Stimulated activated CD4-positive, alpha-beta T cell treated with anti-CD3 and anti-CD28 coated beads, Interleukin-2, amount 100 ng/mL, for 24 hours (primary cell): ENCODE measurements at places on chromosomes 2 and 18.
A peak's percentile ranks its signal among the peaks of the same experiment; 100 is the strongest.

DNA sequence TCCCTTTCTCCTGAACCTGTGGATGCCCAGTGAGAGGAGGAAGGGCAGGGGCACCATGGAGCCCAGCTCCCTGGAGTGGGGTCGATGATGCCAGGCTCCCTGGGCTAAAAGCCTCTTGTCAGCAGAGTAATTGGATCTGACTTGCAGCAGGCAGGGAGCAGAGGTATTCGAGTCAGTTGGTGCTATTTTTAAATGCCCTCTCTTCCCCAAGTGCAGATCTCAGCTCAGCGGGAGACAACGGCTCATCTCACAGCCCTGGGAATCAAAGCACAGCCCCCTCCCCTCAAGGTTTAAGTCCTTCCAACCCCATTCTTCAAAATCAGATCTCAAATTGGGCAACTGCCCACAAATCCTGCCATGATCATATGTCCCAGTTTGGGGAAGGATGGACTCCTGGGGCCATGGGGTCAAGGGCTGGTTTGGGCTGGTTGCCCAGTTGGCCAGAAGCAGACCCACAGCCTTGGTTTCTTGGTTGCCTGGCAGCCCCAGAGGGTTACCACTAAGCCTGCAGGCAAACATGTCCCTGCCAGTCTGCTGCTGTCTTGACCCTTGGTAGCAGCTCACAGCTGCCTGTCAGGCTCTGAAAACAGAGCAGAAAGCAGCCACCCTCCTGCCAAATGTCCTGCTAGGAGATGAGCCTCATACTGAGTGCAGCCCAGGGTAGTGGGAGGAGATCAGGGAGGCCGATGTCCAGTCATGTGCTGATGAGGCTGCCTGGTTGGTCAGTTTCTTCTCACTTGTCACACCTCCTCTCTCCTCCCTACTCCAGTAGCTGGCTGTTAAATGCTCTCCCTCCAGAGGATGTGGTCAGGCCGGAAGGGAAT, 244.9 kb downstream of the LOXHD1 start:
- DNase-seq, result no peak

GRCh38 chr2:234427081-234428061, 69.5 kb downstream of the ARL4C start:
- DNase-seq, result no peak

DNA sequence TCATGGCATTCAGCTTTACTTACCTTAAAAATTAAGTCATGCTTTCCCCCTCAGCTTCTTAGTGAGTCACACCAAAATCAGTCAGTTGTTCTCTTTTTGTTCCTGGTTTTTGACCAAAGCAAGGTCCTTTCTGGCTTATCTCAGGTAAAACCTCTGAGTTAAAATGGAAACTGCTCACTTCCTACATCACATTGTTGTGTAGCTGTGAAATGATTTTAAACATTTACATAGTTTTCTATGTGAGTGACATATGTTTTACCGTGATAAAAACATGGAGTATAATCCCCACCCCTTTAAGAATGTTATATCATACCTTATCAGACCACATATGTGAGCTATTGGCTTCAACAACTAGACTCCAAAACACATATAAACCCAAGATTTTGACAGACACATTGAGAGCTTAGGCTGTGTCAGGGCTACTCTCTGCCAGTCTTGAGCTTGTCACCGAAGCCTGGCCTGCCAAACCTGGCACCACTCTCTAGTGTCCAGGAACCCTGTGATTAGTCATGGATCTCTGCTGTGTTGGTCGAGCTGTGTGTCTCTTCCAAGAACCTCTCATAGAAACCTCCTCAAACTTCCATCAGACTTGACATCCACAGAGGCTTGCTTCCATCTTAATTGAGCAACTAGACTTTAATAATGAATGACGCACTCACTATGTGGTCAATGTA, 294.5 kb upstream of the FBXO11 start:
- DNase-seq, result no peak

- no peak for DNase-seq
Observed at GRCh38 chr2:196502386-196502785, 137.1 kb upstream of the CCDC150 start.

DNA sequence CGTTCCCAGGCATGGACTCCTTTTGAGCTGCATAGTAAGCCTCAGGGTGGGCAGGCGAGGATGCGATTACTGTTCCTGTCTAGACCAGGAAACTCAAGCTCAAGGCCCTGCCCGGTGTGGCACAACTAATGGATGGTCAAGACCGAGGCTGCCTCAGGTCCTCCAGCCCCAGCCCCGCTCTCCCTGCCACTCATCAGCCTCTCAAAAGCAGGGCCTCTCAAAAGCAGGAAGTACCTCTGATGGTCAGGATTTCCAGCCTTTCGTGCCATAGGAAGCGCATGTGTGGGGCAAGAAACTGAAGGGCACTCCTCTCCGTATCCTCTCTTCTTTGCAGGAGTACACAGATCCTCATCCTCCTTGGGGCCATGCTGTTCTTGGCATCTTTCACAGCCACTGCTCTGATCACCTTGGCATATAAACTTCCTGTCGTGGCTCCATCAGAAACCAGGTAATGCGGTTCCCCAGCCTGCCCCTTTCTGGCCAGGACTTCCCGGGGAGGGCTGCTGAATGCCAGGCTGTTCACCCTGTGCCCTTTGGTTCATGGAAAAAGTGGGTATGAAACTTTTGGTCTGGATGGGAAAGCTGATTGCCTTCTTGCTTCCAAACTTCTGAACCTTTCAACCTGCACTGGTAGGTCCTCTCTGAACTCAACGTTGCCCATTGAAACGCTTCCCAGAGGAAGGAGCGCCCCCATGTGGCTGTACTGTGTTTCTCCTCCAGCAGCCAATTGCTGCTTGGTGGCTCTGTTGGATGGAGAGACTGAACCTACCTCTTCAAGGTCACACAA, 82.8 kb upstream of the SEC11C start:
- DNase-seq, result peak; percentile 50

DNA sequence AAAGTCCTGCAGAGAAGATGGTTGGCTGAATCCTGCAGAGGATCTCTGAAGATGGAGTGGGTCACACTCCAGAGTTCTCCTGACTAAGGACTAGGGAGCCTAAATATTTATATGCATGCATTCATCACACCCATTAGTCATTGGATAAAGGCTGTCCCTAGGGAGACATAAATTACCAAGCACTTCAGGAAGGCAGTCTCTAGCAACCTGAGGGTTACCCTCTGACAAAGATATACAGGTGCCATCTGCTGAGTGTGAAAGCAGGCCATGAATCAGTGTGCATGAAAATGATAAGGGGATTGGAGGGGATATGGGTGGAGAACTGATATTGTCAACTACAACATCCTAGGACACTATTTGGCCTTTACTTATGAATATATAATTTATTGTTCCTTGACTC, 294.8 kb upstream of the DDX18 start:
- no peak for DNase-seq

GRCh38 chr2:171551836-171552235, 29.6 kb downstream of the CYBRD1 start:
- no peak for DNase-seq

GRCh38 chr2:63723709-63724108, 118.0 kb upstream of the UGP2 start:
- DNase-seq, result no peak

GRCh38 chr2:9710311-9710710, 79.5 kb upstream of the YWHAQ start:
- peak; percentile 36 for DNase-seq

DNA sequence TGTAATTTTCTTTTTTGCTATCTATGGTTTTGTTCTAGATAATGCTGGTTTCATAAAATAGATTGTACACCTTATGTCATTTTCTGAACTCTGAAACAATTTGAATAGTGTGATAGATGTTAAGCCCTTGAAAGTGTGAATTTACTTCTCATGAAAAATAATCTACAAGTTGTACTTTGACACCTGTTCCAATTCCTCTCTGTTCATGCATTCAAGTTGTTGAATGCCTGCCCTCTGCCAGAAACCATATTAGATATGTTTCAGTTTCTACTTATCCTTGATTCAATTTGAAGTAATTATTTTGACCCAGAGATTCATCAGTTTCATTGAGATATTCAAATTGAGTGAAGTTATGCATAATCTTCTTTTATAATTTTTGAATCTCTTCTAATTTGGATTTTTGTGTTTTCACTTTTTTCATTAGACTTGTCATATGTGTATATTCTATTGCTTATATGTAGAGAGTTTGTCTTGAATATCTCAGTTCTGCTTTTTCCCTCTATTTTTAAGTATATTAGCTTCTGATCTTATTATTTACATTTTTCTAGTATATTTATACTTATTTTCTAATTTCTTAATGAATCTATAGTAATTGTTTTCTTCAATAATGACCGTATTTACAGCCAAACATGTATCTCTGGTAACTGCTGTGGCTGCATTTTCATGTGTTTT, 143.3 kb upstream of the TACR1 start:
- DNase-seq, result no peak

DNA sequence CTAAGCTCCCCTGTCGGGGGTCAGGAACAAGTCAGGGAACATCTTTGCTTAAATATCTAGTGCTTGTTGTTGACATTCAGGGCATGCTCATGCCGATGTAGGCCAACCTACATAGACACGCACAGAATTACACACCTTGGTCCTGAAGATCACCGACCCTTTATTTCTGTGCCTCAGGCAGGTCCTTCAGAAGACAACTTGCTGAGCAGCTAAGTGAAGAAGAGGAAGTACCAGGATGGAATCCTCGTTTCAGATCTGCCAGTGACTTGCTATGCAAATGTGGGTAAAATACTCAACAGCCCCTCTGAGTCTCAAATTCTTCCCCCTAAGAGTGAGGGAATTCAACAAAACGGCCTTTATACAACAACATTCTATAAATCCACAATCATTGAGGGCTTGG, 494.7 kb downstream of the BCL11A start:
- DNase-seq, result no peak

GRCh38 chr2:235614900-235615712, 121.3 kb downstream of the AGAP1 start:
- DNase-seq, result no peak

DNA sequence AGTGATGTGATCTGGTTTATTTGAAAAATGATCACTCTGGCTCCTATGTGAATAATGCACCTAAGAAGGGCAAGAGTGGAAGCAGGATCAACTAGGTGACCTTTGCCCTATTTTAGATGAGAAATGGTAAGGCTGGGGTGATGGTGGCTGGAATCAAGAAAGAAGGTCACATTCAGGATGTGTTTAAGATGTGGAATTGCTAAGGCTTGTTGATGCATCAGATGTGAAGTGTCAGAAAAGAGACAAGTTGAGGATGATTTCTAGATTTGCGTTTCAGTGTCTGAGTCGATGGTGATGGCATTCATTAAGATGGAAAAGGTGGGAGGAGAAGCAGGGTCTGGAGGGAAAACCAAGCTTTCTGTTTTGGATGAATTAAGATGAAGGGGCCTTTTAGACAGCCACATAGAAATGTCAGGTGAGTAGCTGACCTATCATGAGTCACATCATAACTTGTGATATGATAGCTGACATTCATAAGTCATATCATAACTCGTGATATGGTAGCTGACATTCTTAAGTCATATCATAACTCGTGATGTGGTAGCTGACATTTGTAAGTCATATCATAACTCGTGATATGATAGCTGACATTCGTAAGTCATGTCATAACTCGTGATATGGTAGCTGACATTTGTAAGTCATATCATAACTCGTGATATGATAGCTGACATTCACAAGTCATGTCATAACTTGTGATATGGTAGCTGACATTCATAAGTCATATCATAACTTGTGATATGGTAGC, 101.2 kb upstream of the SEC11C start:
- no peak for DNase-seq

DNA sequence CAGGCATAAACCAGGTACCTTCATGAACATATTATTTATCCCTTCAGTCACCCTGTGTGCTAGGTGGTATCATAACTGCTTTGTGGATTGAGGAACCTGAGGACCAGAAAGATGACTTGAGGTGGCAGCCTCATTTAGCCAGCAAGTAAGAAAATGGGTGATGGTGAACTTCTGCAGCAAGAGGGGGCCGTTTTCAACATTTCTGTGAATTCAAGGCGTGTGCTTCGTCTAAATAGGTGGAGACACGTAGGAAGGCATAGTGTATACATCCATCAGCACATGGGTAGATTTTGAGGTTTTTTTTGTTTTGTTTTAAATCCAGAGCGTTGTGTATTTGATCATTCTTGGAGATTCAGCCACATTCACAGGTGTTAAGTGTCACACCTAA, 118.7 kb downstream of the SPTBN1 start:
- DNase-seq, result no peak

- DNase-seq, result no peak
Observed at GRCh38 chr2:179233626-179234430, 30.8 kb downstream of the SESTD1 start.

DNA sequence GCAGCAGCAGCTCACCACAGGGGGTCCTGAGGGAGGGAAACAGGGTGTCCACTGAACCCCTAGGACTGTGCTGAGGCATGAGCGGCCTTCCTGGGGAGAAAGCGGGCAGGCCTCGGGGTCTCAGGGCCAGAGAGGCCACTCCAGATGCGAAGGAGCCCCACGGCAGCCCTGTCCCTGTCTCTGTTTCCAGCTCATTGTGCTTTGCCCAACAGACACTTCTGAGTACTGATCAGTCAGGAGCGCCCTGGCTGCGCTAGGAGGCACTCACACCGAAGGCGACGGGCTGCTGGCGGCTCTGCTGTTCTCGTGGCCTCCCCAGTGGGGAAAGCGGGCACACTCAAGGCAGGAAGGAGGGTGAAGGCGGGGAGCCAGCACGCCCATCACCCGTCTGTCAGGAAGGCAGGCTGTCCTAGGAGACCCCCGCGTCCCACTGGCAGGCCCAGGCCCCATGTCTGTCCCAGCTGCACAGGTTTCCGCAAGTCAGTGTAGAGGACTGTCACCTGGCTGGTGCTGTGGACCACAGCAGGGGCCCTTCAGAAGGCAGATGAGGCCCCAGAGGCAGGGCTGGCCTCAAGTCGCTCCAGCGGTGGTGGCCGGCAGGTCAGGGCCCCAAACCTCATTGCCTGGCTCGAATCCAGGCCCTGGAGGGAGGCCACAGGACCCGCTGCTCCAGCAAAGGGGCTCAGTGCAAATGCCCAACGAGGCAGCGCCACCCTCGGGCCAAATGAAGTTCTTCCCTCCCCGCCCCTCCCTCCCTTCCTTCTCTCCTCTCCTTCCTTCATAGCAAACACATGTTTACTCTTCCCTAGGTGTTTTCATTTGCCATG, 6.8 kb downstream of the ESPNL start:
- peak; percentile 16 for DNase-seq

DNA sequence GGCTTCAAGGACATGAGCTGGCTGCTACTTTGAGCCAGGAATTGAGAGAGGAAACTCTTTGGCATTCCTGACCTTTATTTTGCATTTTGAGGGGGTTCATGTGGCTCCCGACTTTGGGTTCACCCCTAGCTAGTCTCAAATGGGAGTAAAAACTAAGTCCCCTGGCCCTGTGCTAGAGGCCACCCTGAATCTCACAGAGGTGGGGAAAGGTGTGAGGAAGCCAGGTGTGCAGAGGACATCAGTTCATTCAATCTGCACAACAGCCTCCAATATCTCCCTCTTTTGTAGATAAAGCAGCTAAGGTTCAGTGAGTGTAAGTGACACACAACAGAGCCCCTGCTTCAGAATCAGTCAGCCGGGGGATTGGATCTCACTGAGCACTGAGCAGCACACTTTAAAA, 325.7 kb downstream of the DCDC2C start:
- DNase-seq, result no peak

- no peak for DNase-seq
Observed at GRCh38 chr2:218291318-218292047, 820 bp downstream of the TMBIM1 start.
